Mucosa of descending colon (tissue), 3 donors: ENCODE measurements at places on chromosomes 2 and 18. TPM values are rescaled to one million over a fixed set of nuclear protein-coding genes. Genes with fewer than 3 reads are reported as not detected.

DNA sequence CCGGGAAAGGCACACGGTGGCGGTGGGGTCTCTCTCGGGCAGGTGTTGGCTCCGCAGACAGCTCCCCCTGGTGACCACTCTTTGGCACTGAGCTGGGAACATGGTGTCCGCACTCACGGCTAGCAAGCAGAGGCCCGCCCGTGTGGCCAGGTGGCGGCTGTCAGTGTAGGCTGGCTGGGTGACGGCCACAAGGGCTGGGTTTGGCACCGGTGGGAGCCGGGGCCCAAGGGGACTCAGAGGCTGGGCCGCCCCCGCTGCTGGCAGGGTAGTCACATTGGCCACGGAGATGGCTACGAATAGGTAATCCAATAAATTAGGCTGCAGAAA, 1071.7 kb downstream of the RPIA start:
- DNase-seq, result no peak

CWC22 gene
- total RNA-seq, result 13.2 TPM

DNA sequence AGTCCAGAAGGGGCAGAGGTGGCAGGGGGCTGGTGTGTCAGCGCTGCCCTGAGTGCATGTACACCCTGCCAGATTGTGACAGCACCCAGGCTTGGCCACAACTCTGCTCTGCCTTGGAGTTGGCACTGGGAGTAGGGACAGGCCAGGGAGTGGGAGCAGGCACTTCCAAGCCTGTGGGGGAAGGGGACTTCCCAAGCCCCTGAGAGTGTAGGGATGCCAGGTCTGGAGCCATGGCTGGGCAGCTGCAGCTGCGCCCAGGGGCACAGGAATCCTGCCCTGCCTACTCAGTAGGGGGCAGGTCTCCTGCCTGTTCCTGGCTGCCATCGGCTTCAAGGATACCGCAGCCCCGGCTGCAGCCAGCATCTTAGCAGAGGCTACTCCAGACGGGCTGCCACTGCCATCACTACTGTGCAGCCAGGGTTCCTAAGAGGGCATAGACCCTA, 109.4 kb downstream of the CALCRL start:
- DNase-seq, result no peak

ZC3H6 gene
- total RNA-seq, result 10.9 TPM

GRCh38 chr18:3067165-3067661, 54.3 kb upstream of the LPIN2 start:
- DNase-seq, result no peak

MOCOS gene
- total RNA-seq, result 4.4 TPM

MGAT4A gene
- total RNA-seq, result 138 TPM

DNA sequence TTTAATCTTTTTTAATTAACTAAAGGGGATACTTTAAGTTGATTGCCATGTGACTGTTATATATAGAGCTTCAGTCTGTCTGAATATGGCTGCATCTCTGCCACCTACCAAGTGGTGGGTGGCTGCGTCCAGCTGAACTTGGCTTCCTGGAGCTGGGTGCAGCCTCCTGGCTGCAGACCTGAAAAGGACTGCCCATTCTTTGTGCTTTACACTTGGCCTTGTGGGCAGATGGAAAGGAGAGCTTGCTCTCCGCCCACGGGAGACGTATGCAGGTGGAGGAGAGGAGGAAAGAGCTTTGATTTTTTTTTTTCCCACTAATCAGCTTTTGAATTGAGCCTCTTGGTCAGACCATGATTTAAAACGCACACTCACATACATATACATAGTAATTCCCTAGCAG, 34.7 kb downstream of the NCK2 start:
- no peak for DNase-seq

GRCh38 chr18:3836483-3837335, 386.7 kb downstream of the TGIF1 start:
- DNase-seq, result no peak

SOX11 gene
- total RNA-seq, result 0.12 TPM

DNA sequence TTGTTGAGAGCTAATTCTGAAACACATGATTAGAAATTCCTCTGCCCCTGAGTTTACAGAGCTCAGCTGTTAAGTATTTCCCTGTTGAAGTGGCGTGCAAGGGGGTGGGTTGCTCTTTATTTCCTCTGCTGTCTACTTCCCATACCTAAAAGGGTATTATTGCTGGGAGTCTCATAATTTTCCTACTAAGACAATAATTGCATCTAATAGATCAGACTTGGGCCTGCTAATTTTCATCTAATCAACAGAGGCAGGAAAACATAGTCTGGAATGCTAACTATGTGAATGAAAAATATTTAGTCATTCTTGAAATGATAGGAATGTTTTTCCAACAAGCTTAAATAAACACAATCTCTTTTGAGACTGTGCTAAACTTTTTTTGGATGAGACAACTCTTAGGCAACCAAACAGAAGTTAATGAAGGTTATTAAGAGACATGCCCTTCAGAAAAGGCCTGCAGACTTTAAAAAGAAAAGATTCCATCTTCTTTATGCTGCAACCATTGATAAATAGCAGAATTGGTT, 111.4 kb downstream of the FEZ2 start:
- no peak for DNase-seq

- DNase-seq, result no peak
These were observed 81.9 kb downstream of the ADCYAP1 start for GRCh38 chr18:986552-986951.

DNA sequence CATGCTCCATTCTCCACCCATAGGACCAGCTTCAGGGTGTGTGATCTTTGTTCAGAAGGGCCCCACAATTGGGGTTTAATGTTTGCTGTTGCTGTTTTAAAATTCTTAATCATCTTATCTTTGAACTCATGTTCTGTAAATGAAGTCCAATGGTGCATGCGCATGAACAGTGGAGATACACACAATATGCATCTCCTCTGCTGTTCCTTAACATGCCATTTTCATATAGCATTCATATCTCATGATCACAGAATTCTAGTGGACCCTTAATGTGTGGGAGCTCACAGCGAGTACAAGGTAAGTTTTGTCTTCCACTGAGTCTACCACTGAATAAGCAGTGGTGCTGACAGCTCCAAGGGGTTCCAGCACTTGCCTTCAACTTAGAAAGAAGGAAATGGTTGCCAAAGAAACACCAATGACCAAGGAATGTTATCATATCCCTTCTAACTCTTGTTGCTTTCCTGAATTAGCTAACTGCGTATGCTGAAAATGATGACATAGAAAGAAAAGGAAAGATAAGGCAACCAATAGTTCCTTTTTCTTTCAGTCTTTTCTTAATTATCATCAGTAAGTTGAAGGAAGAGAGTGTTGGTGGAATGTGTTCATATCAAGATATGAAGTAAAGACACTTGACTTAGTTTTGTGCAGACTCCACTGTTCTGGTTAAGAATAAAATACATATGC, 258.9 kb upstream of the FBXO11 start:
- no peak for DNase-seq

ADRA2B gene
- 0.36 TPM for total RNA-seq

RMDN2 gene
- total RNA-seq, result 22.8 TPM

DNA sequence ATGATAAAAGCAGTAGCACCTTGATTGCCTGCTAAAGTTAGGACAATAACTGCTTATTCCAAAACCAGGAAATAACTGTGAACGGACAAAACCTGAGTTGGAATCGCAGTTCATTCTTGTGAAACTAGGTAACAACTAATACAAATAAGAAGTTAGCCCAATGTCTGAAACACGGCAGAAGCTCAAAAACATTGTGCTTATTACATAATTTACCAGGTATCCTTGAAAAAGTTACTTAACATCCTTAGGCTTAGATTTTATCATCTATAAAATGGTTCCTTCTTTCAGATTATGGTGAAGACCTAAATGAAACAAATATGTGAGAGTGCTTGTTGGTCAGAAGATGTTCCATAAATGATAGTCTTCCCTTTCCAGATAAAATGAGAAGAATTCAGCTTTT, 32.4 kb downstream of the RTN4 start:
- no peak for DNase-seq

DNA sequence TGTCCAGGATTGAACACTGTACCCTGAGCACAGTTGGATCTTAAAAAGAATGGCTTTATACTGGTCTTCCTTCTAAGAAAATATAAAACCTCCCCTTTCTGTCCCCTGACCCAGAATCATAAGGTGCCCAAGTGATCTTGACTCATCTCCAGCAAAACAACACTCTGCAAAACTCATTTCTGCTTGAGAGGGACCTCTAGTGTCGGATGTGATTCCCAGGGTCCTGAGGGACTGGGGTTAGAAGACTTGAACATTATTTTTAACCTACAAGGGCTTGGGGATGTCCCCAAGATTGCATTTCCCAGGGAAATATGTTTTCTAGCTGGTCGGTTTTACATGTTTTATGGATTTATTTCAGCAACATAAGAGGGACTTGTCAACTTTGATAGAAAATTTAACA, 1318.5 kb upstream of the CELF4 start:
- no peak for DNase-seq

DNA sequence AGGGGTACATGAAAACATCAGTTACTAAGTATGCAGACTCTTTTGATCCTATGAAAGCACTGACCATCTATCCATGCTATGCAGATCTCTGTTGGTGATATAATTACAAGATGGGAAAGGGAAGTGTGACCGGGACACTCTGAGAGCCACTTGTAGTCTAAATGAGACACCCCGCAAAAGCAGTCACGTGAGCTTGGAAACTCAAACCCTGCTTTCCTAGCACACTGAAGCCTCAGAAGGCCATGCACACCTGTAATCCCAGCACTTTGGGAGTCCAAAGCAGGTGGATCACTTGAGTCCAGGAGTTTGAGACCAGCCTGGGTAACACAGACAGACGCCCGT, 137.5 kb downstream of the INO80D start:
- DNase-seq, result no peak

ZAP70 gene
- total RNA-seq, result 7.5 TPM

FBXO15 gene
- not detected for total RNA-seq

DNA sequence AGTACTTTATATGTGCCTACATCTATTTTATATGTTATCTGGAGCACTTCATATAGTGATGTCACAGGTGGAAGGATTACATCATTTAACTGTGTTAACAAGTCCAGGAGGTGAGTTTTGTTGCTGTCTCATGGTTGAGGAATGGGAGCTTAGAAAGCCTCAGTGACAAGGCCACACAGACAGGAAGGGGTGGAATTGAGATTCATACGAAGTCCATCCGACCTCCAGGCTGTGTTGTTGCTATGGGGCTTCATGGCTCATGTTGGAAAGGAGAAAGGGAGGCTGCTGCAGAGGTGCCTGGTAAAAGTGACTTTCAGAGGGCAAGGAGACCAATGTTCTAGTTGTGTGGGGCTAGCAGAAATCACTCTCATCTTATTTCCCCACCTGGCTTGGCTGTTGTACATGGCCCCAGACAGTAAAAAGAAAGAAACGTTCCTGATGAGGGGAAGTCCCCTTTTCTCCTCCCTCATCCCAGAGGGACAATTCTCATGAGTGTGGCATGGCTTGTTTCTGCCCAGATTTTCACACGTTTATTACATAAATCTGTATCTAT, 31.0 kb upstream of the GREB1 start:
- DNase-seq, result no peak

- no peak for DNase-seq
These were observed 40.3 kb downstream of the OSBPL6 start for GRCh38 chr2:178234648-178235047.

DNA sequence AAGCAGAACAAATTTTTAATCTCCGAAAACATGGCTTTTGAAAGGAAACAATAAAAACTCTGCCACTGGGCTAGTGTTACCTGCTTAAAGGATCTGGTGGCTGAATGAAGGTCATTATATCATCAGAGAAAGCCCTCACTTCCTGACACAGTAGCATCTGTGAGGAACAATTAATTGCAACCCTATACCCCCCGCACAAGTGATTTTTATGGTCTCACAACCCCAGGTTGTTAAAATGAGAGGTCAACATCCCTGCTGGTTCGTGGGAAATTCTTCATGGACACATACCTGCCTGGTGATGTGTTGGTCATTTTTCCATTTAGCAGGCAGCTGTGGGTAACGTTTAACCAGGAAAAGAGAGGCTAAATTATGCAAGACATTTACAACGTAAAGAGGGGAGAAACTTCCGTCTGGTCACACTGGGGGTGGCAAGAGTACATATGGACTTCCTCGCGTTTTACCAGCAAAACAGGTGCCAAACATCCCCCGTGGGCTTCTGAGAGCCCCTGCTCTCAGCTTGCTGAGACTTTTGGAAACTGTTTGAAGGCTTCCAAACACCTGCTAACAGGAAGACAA, 29.2 kb downstream of the NIFK start:
- no peak for DNase-seq

UPP2 gene
- total RNA-seq, result not detected

RND3 gene
- total RNA-seq, result 42.2 TPM

DNA sequence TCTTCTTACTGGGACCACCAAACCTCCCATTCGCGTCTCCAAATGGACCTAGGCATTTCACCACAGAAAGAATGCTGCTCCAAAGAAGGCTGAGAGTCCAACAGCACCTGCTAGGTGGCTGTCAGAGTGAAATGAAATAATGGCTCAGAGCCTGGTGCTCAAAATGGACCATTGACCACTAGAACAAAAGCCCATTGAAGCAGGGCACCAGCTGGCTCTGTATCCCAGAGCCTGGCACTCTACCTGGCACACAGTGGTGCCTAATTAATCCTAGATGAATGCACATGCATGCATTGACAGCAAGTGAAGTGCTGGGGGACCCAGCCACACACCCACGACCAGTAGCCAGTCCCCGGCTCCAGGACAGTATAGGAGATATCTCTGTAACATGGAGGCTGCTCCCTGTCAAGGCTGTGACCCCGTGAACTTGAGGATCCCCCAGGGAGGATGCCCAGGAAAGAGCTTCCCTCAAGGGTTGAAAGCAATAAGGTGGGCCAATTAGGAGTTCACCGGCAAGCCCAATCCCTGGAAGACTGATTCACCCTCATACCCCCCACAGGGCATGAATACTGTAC, 261.3 kb downstream of the TNS1 start:
- no peak for DNase-seq

LHCGR gene
- not detected for total RNA-seq

DNA sequence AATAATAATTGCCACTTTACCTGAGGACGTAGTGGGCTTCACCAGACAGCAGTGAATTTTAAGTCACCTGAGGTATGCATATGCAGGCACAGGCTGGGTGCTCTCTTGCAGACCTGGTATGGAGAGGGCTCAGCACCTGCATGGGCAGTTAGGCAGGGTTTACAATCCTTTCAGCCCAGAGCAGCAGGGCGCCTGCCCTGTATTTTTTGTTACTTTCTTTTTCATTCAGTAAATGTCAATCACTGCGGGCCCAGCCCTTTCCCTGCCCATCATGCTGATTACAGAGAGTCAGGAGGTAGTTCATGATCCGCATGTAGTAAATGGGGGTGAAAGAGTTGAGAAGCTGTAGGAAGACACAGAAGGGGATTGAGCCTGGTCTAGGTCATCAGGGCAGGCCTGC, 147.0 kb upstream of the ALPP start:
- no peak for DNase-seq

DNA sequence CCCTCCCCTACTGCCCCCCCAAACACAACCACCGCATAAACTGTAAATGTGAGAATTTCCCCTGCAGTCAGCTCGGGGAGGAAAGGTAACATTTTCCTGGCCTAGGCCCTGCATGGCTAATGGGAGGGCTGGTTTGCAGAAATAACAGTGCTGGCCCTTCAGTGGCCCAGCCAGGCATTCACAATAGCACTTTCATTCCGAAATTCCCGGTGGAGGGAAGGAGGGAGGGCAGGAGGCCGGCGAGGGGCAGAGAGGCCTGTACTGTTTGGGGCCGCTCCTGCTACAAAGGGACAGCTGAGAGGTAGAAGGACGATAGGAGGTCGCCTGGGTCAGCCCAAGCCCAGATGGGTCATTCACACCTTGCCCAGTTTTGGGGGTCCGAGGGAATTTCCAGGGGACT, 11.3 kb downstream of the CYP26B1 start:
- DNase-seq, result no peak

GRCh38 chr2:231069379-231070054, 12.8 kb downstream of the PSMD1 start:
- no peak for DNase-seq
